ENCODE measurements at places on chromosomes 16 and 17. TPM values are rescaled to one million over a fixed set of nuclear protein-coding genes. Genes with fewer than 3 reads are reported as not detected.

Gene CD300LB
- 0.64 TPM for polyA plus RNA-seq

Gene NLK
- 23.5 TPM for polyA plus RNA-seq

Gene DOC2B
- polyA plus RNA-seq, result 4.4 TPM

Gene BAIAP3
- polyA plus RNA-seq, result 5.4 TPM

Gene MYCBPAP
- polyA plus RNA-seq, result 1.5 TPM

Gene HEATR9
- 0.82 TPM for polyA plus RNA-seq

Gene SKAP1
- polyA plus RNA-seq, result 64.4 TPM

Gene METTL9
- 97.7 TPM for polyA plus RNA-seq

Gene TGFB1I1
- 9.2 TPM for polyA plus RNA-seq

Gene KLHL10
- polyA plus RNA-seq, result 0.14 TPM

Gene SPNS1
- polyA plus RNA-seq, result 75.1 TPM
